ENCODE measurements at places on chromosomes 3 and 15.
A peak's percentile ranks its signal among the peaks of the same experiment; 100 is the strongest.

- no peak for DNase-seq
Observed at GRCh38 chr3:49170744-49171118, 667 bp upstream of the KLHDC8B start.

- no peak for DNase-seq
Observed at GRCh38 chr3:30343861-30344260, 262.5 kb upstream of the TGFBR2 start.

DNA sequence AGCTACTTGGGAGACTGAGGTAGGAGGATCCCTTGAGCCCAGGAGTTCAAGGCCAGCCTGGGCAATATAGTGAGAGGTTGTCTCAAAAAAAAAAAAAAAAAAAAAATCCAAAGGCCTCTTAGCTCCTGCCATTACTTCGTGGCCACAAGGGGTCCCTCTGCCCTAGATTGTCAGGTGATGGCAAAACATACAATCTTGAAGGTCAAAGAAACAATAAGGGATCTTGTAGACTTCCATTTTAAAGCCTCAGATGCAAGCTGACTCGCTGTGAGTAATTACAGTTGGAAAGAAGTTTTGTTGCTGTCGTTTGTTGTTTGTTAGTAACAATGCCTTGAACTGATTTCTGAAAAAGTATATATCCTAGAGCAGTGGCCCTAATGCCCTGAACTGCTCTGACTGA, 55.9 kb upstream of the PLCL2 start:
- DNase-seq: peak; percentile 34

GRCh38 chr3:25478211-25478757, 50.2 kb downstream of the RARB start:
- DNase-seq: no peak

DNA sequence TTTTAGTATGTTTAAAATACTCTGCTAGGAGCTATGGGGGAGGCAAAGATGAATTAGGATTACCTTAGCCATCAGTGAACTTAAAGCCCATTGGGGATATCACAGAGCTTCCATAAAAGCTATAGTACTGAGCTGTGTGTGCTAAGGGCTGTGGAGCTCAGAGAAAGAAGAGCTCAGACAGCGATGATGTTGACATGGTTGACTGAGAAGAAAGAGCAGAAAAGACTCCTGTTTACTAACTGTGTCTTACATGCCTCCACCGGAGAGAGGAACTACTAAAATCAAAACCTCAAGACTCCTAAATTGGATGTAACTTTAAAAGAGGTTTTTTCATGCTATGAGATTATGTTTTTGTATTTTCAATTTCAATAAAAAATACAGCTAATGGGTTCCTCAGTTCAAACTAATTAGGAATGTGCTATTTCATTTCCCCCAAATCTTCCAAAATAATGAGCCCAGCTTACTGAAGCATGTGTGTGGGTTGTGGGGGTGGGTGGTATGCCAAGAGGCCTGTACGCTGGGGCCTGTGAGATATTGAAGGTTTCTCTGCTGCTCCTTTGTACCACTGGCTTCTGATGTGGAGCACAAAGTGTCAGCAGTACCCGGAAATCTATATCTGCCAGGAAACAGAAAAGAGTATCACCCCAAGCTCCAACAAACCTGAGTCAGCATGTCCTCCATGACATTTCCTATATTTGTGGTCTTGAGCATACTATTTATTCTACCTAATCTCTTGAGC, 22.7 kb downstream of the DGKG start:
- DNase-seq: no peak

DNA sequence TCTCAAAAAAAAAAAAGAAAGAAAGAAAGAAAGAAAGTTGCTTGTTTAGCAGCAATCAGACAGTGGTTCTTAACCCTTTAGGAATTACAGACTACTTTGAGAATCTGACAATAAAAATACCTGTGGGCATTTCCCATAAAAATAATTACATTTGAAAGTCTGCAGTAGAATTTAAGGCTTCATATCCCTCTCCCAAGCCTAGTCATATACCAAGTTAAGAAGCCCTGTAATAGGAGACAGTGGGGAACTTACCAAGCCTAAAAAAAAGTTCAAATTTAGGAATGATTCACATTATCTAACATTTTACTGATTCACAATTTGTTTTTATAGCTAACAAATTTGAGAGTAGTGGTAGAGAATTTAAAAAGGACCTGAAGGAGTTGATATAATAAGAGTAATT, 47.5 kb downstream of the LRRFIP2 start:
- DNase-seq: no peak

GRCh38 chr15:89375093-89376005, 40.7 kb upstream of the POLG start:
- DNase-seq: no peak

Measured in CD8-positive, alpha-beta memory T cell (primary cell).